ENCODE measurements at places on chromosomes 1 and 21.

DNA sequence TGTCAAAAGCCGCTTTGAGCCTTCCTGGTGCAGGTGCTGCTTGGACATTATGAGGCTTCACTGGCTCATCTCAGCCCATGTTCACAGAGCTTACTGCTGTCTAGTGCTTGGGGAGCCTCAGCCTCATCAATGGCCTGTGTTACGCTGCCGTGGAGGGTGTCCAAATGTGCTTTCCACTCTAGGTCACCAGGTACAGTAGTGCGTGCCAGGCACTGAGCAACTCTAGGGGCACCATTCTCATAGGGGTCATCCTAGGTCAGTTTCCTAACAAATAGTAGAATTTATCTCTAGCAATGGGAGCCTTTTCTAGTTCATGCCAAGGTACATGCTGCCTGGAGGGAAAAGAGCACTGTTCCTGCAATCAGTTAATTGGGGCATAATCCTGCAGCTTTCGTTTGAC is 193.8 kb downstream of the DYRK1A start:
- DNase-seq = no peak

GRCh38 chr1:218694636-218695035 is 349.5 kb downstream of the TGFB2 start:
- DNase-seq = peak; percentile 4

DNA sequence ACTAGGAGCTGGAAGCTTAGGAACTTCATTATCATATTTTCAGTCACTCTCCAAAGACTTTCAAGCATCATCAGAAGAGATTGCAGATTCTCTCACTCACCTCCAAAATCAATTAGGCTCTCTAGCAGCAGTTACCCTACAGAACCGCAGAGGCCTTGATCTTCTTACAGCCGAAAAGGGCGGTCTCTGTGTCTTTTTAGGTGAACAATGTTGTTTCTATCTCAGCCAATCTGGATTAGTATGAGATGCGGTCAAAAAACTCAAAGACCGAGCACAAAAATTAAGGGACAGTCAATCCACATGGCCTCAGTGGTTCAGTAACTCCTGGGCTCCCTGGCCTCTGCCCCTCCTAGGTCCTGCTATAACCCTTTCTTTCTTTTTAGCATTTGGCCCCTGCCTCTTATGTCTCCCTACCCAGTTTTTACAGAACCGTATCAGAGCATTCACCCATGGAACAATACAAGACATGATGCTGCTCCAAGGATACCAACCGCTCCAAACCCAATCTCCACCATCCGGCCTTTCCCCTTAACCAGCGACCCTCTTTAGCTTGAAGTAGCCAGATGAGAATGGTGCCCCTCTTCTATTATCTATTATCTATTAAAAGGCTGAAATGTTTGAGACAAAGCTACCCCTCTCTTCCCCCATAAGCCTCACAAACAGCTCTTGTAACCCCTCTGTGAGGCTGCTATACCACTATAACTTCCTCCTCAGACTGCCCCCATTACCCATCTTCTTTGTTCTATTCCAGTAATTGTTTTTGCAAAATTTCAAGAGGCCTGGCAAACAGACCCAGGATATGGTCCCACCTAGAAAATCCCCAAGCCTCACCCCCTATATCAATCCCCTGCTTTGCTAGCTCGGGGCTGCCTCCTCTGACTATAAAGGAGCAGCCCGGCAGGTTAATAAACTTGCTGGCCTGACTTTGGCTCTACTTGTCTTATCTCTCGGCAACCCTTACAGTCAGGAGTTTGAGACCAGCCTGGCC is 18.7 kb upstream of the CA6 start:
- DNase-seq = no peak

- DNase-seq = no peak
These were observed 67.4 kb downstream of the DDAH1 start for GRCh38 chr1:85397490-85398032.

DNA sequence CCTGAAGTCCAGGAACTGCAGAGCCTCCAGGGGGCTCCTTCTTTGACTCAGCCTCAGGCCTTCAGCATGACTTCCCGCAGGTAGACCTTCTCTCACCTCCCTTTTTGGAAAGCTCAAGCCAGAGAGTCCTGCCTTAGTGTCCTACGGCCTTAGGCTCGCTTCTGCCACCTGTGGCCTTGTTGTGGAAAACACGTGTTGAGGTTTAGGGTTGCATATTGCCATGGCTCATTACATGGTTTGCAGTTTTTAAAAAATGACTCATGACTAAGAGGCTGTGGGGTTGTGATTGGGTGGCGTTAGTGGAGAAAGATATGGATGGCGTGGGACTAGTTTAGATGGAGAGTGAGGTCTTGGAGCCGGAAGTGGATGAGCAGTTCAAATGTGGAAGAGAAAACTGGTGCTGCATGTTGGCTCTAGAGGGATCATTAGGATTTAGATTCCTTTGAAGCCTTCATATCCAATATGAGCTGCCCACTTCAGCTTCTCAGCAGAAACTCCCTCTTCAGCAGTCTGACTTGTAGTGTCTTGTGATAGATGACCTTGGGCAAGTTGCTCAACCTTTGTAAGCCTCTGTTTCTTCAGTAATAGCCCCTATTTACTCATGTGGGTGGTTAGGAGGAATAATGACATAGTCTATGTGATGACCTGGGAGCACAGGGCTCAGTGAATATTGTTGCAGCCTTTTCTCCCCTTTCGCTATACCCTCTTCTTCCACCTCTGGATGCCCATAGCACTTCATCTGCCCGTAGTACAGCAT is 6.5 kb upstream of the FGGY start:
- DNase-seq = no peak

DNA sequence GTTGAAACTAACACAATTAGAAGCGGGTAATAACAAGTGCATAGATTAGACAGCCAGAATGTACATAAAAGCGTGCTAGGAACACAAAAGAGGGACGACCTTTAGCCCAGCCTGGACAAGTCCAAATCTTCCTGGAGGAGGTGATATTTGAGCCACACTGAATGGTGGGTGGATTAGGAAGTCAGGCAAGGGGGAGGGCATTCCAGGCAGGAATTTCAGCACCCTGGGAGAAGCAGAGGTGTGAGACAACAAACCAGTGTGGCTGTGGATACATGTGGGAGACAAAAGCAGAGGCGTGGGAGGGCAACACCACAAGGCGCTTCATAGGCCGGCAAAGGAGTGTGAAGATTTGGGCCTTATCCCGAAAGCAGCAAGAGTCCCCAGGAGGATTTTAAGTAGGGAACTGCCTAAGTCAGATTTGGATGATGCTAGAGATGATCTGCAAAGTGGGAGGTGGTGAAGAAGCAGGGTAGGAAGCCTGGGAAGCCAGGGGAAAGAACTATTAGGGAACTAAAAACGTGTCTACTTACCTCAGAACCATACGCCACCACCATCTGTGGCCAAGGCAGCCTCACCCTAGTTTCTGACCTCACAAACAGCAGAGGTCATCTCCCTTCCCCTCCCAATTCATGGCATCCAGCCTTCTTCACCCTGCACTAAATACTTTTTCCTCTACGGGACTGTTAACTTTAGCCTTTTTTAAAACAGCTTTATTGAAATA is 81.8 kb downstream of the GLUL start:
- DNase-seq = no peak

- no peak for DNase-seq
These were observed 37.1 kb upstream of the KANK4 start for GRCh38 chr1:62356257-62356835.

GRCh38 chr1:19808351-19808750 is 6.7 kb downstream of the RNF186 start:
- DNase-seq = no peak

Data from frontal cortex (tissue), 4 donors.